ENCODE measurements at places on chromosomes 11 and 22.

DNA sequence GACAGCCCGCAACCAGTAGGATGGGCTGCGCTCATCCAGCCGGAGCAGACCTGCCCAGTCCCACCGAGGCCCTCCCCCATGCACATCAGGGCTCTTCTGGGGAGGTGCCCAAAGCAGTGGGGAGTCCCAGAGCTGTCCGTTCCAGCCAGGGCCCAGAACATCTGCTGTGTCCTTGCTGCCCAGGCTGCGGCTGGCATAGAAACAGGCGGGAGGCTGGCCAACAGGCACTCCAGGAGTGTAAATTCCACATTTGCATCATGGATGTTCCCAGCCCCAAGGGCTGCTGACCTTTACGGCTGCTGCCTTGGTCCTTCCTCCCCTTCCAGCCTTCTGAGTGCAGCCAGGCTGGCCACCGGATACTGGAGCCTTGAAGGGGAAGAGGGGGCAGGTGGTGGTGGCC, 30.0 kb upstream of the SYT7 start:
- DNase-seq: no peak

GRCh38 chr11:2586793-2587131, 113.0 kb downstream of the KCNQ1OT1 start:
- DNase-seq: no peak

DNA sequence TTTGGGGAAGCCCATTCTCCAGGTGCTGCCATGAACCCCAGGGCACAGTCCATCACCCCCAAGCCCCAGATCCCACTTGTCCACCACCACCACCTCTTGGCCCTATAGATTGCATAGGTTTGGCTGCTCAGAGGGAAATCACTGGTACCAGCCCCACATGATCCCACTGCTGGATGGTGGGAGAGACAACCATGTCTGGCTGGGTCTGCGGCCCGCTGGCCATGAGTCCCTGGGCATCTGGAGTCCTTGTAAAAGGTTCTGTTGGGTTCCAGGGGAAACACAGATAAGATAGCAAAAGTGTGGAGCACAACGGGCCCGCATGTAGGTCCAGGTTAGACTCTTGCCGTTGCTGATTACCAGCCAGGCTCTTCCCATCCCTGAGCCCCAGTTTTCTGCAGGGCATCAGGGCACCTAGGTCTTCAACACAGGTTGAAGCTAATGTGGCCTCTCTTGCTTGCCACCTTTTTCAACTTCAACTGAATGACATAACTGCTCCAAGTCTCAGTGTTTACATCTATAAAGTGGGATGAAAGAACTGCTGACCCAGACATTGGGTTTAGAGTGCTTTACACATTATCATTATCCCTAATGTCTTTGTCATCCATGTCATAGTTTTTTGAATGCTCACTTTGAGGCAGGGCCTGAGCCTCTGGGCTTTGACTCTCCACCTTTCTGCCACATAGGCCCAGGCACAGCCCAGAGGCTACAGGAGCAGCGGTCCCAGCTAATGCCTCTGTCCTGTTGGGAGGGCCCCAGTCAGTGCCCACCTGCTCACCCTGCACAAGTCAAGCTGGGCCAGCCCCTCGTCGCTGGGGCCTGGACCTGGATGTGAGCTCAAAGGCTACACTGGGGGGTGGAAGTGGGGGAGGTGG, 1.0 kb upstream of the TANGO2 start:
- no peak for DNase-seq

DNA sequence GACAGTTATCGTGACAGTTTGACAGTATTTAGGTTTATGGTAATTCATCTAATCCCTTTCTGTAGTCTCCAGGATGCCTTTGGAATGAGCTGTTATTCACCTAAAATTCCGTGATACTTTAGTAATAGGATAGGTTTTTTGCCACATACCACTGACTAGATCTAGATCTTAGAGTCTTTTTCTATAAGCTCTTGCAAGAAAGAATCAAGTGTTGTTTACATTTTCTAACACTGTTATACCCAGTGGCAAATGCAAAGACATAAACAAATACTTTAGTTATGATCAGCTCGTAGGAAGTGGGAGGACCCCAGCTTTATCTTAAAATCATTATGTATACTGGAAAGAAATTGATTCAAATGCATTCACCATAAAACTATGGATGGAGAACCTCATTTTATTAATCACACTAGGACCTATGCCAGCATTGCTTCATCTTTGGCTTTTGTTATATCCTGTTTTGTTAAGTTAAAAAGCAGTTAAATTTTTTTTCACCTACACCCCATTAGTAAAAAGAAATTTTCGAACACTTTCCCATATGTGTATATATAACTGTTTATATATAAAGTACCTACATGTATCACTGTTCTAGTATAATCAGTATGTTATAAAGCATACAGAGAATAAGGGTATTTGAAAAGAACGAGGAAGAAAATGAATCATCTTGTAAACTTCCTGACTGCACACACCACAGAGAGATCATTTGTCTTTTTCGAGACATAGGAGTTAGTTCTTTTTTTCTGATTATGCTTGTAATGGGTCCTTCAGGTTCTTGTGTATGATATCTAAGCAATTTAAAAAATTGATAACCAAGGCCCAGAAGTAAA, 60.9 kb downstream of the PDHX start:
- no peak for DNase-seq

- DNase-seq: no peak
Measured at GRCh38 chr11:134132808-134133207, 63.9 kb downstream of the JAM3 start.

Measured in NCI-H2171 (cell line).